ENCODE measurements at places on chromosomes 3 and 15.

DNA sequence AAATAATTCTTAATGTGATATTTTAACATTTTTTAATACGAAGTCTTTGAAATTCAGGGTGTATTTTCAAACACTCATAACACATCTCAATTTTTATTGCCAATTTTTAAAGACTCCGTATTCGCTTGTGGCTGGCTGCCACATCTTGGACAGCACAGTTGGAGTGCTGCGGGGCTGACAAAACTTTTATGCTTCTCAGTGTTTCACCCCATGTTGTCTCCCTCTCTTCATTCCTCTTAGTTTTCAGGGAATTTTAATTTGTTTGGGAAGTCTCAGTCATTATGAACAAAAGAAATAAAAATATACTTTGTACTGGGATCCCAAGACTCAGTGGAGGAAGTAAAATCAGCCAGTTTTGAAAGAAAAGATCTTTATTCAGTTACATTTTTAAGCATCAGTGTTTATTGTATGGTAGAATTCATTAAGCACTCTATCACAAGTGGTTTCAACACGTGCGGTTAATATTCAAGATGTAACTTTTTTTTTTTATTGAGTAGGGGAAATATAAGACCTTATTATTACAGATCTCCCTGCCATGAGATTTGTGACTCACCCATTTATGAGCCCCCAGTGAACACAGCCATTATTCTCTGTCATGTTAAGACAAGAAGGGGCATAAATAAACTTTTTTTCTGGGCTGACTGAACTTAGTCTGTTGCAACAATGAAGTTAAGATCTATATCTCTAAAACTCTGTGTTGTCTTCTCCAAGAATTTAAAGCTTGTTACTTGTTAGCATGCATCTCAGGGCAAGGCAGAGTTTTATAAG is 26.8 kb downstream of the KAT2B start:
- no peak for DNase-seq

DNA sequence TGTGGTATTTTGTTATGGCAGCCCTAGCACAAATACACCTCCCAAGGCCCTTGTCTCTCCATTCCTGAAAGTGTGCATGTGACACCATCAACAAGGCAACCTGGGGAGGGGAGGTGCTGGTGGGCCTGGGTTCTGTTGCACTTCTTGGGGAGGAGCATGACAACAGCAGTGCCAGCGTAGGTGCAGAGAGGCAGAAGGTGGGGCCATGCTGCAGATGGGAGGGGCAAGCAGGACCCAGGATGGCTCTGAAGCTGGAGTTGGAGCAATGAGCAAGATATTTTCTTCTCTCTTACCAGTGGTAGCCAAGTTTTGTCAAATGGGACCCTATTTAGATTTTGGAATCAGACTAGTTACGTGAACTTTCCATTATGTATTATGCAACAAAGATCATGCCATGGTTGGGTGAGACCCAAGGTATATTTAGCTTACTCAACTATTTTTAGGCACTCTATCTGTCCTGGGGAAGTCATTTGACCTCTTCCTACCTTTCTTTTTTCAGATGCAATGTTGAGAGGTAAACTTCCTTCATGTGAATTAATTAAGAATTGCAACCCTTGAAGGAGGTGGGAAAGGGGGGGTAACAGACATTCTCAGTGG is 3.4 kb downstream of the FYCO1 start:
- no peak for DNase-seq

DNA sequence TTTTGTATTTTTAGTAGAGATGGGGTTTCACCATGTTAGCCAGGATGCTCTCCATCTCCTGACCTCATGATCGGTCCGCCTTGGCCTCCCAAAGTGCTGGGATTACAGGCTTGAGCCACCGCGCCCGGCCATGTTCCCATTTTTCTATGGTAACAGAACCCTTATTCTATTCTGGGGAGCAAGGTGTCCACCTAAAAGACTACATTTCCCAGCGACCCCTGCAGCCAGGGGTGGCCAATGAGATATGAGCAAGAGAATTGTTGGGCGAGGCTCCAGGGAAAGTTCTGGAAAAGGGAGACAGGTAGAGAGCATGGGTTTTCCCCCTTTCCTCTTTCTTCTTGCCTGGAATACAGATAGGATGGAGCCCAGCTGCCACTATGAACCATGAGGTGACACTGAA is 96.9 kb downstream of the LINGO1 start:
- no peak for DNase-seq

DNA sequence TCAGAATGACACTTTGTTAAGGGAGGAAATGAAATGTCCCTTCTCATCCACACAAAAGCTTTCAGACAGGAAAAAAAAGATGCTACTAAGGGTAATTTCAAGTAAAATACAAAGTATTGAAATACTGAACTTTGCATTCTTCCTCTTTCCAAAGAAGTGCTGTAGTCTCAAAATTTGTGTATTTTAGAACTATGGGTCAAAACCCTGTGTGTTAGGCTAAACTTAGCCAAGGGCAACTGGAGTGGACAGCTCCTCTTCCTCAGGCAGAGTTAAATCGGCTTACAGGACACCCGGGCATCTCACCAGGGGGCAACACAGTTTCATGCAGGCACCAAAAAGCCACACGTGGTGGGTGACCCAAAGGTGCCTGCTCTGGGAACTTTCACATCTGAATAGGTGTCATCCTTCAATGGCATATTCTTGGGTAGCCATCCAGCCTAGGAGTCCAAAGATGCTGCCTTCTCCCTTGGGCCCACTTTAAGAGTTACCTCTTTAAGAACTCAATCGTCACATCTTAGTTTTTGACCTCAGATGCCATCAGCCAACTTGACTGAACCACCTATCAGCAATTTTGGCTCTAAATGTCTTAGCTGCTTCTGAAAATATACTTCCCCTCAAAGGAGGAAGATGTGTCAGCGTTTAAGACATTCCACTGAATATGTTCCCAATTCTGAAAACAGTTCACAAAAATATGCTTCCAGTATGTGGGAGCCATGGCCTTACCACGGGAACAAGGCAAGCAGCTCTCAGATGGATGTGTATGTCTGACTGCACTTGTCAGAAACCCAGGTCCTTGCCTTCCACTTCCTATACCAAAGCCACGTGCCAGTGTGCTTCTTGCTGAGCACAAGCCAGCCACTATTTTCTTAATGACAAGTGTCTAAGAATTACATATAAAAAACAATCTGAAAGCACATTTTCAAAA is 32.2 kb upstream of the MUC13 start:
- no peak for DNase-seq

DNA sequence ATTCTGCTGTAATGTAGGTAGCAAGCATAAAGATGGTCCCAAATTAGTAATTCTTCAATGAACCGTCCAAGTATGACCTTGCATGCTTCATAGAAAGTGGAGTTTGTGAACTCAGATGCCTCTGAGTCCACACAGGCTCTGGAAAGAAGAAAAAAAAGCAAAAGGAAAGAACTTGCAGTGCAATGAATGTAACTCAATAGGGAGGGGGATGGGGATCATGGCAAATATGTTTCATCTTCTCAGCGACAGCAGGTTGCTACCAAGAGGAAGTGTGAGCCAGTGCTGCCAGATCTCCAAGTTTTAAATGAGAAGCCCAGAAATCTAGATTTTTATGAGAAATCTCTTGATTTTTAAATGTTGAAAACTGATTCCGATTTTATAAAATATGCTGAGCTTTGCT is 50.3 kb downstream of the IL20RB start:
- DNase-seq = no peak

GRCh38 chr3:59654123-59654479 is 604.3 kb upstream of the CFAP20DC start:
- no peak for DNase-seq

GRCh38 chr3:140370686-140371085 is 307.2 kb upstream of the TRIM42 start:
- DNase-seq = no peak

DNA sequence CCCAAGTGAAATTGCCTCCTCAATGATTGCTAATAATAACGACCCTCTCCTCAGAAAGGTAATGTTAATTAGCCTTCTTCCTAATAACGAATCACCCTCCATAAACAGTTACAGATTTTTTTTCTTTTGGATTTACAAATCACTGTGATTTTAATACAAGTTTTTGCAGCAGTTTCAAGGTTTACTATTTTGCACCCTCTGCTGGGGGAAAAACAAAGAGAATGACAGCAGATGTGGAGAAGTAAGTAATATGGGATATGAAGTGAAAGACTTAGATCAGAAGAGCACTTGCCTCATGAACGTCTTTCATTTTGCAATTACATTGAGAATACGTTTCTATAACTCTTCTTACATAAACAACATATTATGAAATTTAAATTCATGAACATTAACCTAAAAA is 16.1 kb upstream of the CNTN3 start:
- no peak for DNase-seq

- DNase-seq = no peak
Observed at GRCh38 chr3:108099244-108099643, 8.4 kb upstream of the CD47 start.

- no peak for DNase-seq
Observed at GRCh38 chr3:122103821-122104514, 48.8 kb downstream of the CD86 start.

DNA sequence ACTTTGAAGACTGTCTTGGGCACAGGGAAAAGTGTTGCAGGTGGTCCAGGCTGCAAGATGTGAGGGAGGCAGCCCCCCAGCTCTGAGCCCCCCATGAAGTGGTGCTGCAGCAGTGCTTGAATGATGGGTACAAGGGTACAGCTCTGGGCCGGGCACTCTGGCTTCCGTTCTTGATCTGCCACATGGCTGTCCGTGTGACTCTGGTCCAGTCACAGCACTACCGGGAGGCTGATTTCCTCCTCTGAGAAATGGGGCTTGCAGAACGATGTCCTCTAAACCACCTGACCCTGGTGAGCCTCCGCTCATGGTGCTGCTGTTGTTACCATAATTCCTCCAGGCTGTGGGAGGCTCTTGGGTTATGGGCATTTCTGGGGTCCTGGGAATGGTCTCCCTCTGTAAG is 75.1 kb downstream of the FBLN2 start:
- no peak for DNase-seq

GRCh38 chr3:134463676-134464063 is 22.1 kb downstream of the ANAPC13 start:
- no peak for DNase-seq

- no peak for DNase-seq
Observed at GRCh38 chr3:131238496-131238895, 143.1 kb upstream of the NUDT16 start.

Data from stimulated activated CD4-positive, alpha-beta T cell treated with anti-CD3 and anti-CD28 coated beads, Interleukin-4, amount 100 ng/mL, for 4 hours (primary cell).